M059J (cell line): ENCODE measurements at places on chromosomes 12 and 14. TPM values are rescaled to one million over a fixed set of nuclear protein-coding genes. Genes with fewer than 3 reads are reported as not detected.

TDP1 gene
- 28.0 and 34.8 TPM in 2 replicates for total RNA-seq

CATSPERB gene
- not detected in 2 replicates for total RNA-seq

ANKRD33 gene
- total RNA-seq: not detected in 2 replicates

SALL2 gene
- total RNA-seq: 1.1 and 2.3 TPM in 2 replicates

KLRC3 gene
- total RNA-seq: not detected in 2 replicates

EPYC gene
- 0.17 TPM in 1 of 2 replicates, not detected in the other for total RNA-seq

GRCh38 chr12:128204711-128205110 lies 62.3 kb upstream of the TMEM132C start:
- DNase-seq: no peak

DNA sequence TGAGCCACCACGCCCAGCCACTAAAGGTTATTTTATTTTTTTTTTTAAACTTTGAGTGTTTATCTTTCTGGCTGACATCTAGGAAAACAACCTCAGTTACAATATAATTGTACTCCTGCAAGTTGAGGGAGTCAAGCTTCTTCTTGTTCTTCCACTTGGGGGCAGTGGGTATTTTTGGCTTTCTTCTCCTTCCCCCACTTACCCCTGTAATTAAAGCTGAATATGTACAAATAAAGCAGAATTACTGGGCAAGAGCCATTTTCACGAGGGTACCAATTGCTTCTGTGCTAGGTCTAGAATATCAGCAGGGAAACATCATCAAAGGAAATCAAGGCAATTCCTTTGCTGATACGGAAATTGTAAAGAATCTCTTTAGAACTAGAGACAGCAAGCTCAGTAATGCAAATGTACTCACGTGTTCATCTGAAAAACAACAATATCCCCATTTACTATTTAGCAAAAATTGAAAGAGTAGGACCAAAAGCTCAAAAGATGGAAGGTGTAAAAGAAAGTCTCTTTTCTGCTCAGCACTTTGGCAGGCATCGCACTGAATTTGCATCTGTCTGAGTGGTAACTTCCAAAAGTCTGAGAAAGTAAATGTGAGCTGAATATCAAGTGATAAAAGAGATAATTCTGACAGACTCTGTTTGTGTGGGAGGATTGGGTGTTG lies 72.8 kb downstream of the TAOK3 start:
- no peak for DNase-seq

DNA sequence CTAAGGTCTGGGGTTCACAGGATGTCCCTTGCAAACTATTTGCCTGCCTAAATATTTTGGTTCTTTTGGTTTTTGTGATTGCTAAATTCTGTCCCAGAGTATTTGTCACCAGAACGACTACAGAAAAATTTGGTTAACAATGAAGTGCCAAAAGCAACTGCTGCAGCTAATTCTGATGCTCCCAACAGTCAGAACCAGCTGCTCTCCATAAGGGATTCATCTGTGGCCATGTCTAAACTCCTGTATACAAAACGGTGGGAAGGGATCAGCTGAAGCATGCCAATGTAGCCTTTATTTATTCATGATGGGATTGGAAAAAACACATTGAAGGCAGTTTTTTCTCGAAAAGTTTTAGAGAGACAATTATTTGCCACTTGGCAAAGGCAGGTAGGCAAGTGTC lies 29.3 kb upstream of the PELI2 start:
- DNase-seq: no peak

GRCh38 chr14:89430391-89431236 lies 13.6 kb upstream of the FOXN3 start:
- DNase-seq: peak; percentile 73

DNA sequence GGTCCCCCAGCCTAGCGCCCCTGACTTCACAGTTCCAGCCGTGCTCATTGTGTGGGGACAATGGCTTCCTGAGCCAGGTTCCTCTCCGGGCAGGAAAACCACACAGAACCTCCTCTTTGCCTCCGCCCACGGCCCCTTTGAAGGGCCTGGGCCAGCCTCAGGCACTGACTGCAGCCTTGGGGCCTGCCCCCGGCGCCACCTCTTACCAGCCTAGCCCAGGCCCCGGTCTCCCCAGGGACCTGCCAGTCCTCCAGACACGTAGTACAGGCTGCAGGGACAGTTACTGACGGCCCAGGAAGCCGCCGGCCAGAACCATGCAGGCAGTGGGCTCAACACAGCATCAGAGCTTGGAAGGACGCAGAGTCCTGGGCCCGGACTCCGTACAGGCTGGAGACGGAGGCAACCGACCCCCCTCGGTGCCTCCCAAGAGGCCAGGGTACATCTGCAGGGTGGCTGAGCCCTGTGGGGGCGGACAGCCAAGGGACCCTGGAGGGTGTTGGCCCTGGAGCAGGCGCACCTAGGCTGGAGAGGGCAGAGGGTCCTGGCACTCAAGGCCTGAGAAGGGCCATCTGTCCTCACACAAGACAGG lies 20.9 kb upstream of the NUDT14 start:
- DNase-seq: no peak

GRCh38 chr12:92021666-92022035 lies 124.0 kb downstream of the BTG1 start:
- peak; percentile 36 for DNase-seq

- DNase-seq: no peak
Observed at GRCh38 chr12:6929466-6930452, 2.0 kb downstream of the ATN1 start.

- DNase-seq: no peak
Observed at GRCh38 chr14:50070230-50070629, 46.1 kb downstream of the VCPKMT start.

GRCh38 chr12:65649126-65649525 lies 175.2 kb upstream of the HMGA2 start:
- peak; percentile 98 for DNase-seq

GRCh38 chr14:100698666-100699448 lies 27.8 kb upstream of the DLK1 start:
- DNase-seq: no peak

DNA sequence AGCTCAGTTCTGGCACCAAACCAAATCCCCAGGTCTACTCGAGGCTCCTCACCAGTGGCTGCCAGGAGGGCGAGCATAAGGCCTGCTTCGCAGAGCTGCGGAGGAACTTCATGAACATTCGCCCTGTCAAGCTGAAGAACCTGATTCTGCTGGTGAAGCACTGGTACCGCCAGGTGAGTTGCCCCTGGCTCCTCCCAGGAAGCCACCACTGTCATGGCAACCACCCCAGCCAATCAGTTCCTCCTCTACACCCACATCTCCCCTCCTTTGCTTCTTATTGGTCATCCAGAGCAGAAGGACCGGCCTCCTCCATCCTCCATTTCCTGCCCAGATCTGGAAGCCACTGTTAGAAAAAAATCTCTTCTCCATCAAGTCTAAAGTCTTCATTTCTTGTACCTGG lies 17.2 kb upstream of the OAS2 start:
- peak; percentile 42 for DNase-seq

DNA sequence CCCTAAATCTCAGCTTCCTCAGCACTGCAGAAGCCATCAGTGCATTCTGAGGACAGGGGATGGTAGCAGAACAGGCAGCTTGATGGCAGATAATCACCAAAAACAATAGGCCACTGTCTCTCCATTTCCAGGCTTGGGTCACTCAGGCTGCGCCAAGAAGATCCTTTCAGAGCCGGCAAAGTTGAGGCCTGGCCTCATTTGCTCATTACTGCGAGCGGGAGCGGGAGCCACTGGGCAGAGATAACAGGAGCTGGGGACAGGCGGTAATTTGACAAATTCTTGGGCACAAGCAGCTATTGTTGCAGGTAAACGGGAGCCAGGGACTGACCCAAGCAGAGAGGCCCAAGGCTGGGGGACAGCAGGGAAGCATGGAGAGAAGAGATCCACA lies 2.1 kb downstream of the MSI1 start:
- DNase-seq: no peak

- DNase-seq: no peak
Observed at GRCh38 chr12:10132850-10133370, 2.9 kb upstream of the CLEC7A start.

DNA sequence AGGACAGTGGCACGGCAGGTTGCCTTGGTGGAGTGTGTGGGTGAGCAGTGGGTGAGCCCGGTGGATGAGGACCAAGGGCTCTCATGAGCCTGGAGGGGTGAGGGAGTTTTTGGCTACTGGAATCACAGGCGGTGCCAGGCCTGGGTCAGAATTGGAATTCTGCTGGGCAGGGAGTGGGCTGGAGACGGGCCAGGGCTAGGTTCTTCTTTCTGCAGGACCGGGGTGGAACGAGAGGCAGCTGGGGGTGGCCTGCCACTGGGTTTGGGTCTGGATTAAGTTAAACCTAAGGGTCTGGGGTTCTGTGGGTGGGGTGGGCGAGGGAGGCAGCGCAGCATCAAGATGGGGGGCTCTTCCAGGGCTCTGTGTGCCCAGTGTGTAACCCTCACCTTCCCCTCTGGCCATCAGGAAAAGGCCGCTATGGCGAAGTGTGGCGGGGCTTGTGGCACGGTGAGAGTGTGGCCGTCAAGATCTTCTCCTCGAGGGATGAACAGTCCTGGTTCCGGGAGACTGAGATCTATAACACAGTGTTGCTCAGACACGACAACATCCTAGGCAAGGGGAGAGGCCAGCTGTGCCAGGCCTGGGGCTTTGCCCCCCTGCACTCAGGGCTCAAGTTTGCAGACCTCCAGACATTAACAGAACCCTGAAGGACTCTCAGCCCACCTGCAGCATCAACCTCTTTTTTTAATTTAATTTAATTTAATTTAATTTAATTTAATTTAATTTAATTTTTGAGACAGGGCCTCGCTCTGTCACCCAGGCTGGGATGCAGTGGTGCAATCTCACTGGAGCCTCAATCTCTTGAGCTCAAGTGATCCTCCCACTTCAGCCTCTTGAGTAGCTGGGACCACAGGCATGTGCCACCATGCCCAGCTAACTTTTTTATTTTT lies 7.0 kb downstream of the ACVRL1 start:
- DNase-seq: no peak

DNA sequence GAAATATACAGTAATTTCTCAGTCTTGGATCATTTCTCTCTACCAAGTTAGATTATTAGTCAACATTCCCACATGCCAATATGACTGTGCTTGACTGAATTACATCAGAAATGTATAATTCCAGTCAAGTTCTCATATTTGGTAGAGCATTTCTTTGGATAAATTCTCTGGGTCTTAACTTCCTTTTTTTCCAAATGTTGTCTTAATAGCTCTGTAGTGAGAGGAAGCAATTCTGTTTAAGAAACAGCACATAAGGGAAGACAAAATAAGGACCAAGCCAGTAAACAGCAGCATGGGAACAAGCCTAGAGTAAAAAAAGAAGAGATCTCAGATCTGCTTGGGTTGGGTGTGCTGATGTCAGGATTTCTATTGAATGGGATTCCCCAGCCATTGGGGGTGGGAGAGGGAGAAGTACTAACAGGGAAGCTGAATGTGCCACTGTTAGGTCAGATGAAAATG lies 14.2 kb upstream of the DYRK2 start:
- DNase-seq: no peak

DNA sequence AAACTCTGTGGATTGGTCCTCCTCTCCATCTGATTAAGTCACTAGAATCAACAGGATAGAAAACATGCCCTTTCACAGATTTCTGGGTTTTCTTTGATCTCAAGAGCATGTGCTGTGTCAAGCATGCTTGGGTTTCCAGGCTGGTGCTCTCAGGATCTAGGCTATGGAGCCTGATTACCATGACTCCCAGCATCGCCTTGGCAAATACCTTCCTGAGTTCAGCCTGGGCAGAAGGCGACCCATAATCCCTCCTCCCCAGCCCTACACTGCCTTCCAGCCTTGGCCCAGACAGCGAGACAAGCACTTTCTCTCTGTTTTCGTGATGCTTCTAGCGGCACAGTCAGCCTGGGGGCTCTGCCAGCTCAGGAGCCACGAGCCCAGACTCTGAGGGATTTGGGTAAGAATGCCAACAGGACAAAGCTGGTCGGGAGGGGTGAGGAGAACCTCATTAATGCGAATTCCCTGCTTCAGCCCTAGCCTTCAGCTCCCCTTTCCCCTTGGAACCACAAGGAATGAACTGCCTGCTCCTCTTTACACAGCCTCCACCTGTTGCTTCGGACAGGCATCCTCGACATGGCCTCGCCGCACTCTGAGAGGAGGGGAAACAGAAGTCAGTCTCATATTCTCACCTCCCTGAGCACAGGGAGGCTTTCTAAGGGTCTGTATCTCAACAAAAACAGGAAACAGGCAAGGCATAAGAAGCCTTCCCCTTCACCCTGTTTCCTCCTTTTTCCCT lies 227.1 kb downstream of the MSRB3 start:
- DNase-seq: no peak

DNA sequence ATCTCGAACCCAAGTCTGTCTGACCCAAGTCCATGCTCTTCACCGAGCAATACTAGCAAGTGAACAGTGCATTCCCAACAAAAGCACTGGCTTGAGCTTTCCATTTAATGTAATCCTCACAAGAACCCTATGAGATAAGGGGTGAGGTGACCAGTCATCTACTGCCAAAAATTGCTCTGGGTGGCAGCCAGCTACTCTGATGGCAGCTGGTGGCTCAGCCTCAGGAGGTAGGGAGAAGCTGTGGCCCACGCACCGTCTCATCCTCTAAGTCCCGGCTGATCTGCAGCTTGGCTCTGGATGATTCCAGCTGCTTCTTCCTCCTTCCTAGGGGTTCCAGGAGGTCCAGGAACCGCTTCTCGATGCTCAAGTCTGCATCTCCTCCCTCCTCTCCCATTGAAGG lies 75.2 kb downstream of the PLEKHG3 start:
- no peak for DNase-seq

GRCh38 chr14:104215706-104216334 lies 77.4 kb downstream of the KIF26A start:
- no peak for DNase-seq

DNA sequence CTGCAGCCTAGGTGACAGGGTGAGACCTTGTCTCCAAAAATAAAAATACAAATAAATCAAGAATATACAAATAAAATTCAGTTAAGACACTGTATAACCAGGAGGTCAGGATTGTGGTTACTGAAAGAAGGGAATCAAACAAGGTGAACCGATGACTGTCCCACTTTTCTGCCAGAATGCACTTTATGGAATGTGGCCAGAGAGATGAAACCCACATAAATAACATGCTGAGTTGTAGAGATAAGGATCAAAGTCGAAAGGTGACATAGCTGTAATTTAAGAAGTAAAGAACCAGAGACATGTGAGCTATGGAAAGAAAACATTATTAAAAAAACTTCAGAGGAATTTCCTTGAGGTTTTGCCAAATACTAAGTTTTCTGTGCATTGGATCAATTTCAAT lies 1098.2 kb upstream of the USP15 start:
- DNase-seq: peak; percentile 17
